ENCODE measurements at places on chromosomes 12 and 14.

DNA sequence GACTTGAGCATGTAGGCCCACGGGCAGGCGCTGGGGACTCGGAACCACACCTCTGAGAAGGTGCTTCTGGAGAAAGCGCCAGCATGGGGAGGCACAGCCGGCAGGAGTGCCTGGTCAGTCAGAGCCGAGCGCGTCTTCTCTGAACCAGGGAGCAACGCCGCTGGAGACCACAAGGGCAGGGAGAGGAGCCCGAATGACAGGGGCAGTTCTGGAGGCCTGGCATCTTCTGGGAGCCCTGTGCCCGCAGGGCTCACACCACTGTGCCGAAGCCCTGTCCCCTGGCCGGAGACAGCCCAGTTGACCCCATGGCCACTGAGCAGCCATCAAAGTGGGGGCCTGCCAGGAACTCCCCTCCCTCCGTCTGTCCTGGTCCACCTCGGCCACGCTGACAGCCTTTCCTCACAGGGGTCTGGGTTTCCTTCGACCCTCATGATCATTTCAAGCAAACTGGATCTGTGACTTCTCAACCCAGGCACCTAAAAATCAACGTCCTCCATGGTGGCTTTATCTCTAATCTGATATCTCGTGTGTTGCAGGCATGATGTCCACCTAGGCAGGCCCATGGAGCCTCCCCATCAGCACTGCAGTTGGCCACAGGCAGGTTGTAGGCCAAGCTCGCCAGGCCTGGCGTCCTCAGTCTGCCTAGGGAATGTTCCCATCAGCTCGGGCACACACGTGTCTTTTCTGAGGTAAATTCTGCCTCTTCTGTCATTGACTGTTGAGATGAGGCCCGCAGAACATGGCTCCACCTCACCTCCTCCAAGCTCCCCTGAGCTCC is 299.3 kb upstream of the RTL1 start:
- no peak overlapping the region for H3K4me3 ChIP-seq
- H3K27me3 ChIP-seq = no peaks in the 10 kb centered on the region
- H3K27ac ChIP-seq = no peak overlapping the region
- DNase-seq = no peak
- no peaks in the 10 kb centered on the region for H3K4me1 ChIP-seq

GRCh38 chr14:88516861-88517357 is 37.9 kb downstream of the PTPN21 start:
- no peak overlapping the region for H3K27ac ChIP-seq
- DNase-seq = no peak
- H3K4me1 ChIP-seq = no peaks in the 10 kb centered on the region
- H3K4me3 ChIP-seq = no peak overlapping the region

DNA sequence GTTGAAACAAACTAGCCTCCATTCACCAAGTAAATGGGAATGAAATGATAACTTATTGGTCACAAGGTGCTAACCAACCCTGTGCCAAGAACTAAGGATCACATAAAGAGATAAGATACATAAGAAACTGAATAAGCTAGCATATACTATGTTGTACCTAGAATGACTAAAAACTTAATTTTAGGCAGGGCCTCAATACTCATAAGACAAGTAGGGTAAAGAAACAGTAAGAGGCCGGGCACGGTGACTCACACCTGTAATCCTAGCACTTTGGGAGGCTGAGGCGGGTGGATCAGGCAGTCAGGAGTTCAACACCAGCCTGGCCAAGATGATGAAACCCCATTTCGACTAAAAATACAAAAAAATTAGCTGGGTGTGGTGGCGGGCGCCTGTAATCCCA is 17.7 kb downstream of the GDF11 start:
- peaks cover 16% of the 10 kb centered on the region for H3K36me3 ChIP-seq
- no peaks in the 10 kb centered on the region for H3K4me1 ChIP-seq
- H3K27me3 ChIP-seq = no peaks in the 10 kb centered on the region
- H3K27ac ChIP-seq = no peak overlapping the region
- no peak for DNase-seq

GRCh38 chr12:71626098-71626497 is 37.5 kb downstream of the ZFC3H1 start:
- peaks cover 73% of the 10 kb centered on the region for H3K36me3 ChIP-seq
- H3K4me3 ChIP-seq = no peak overlapping the region
- no peak overlapping the region for H3K27ac ChIP-seq
- DNase-seq = no peak

DNA sequence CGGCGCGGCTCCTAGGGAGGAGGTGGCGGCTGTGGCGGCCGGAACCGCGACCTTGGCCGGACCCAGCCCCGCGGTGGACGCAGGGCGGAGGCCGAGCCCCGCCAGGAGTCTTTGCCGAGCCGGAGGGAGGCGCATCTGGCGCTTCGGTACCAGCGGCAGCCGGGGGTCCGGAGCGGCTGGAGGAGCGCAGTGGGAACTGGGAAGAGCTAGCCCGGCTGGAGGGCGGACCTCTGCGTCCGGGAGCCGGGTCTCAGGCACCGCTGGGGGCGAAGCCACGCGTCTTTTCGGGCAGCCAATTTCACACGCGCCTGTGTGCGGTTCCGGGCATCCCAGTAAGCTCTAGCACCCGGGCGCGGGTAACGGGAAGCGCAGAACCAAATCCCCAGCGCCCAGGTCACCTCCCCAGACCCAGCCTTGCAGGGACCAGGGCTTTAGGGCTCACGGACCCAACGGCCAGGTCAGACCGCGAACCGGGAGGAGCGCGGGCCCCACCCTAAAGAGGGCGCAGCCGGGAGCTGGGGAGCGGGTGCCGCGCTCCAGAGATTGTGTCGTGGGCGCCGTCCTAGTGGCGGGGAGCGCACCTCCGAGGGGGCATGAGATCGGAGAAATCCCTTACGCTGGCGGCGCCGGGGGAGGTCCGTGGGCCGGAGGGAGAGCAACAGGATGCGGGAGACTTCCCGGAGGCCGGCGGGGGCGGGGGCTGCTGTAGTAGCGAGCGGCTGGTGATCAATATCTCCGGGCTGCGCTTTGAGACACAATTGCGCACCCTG is 89.4 kb downstream of the GALNT8 start:
- H3K4me1 ChIP-seq = no peaks in the 10 kb centered on the region
- no peak overlapping the region for H3K27ac ChIP-seq
- DNase-seq = no peak
- H3K36me3 ChIP-seq = no peaks in the 10 kb centered on the region
- H3K27me3 ChIP-seq = no peaks in the 10 kb centered on the region
- no peak overlapping the region for H3K4me3 ChIP-seq

DNA sequence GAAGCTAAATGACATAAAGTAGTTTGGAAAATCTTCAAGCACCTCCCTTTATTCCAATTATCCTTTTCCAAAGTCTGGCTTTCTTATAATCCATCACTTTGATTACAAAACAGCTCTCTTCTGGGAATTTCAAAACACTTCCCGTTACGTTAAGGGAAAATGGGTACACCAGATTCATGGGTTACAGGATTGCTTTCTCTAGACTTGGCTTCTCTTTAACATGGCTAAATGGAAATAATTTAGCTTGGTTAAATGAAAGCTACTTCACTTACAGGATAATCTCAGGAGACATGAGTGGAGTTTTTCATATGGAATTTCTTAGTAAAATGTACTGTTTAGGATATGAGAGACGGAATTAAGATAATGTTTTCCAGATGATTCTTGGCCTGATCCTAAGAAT is 14.7 kb downstream of the GSTZ1 start:
- H3K36me3 ChIP-seq = no peaks in the 10 kb centered on the region
- no peak for DNase-seq
- no peaks in the 10 kb centered on the region for H3K27me3 ChIP-seq
- no peaks in the 10 kb centered on the region for H3K4me1 ChIP-seq
- no peak overlapping the region for H3K4me3 ChIP-seq

- H3K27me3 ChIP-seq = no peaks in the 10 kb centered on the region
- DNase-seq = peak; percentile 86
- H3K36me3 ChIP-seq = peaks cover 2% of the 10 kb centered on the region
- peak overlapping the region; percentile 98 for H3K27ac ChIP-seq
Measured at GRCh38 chr12:107091989-107092641, 1.2 kb downstream of the CRY1 start.

DNA sequence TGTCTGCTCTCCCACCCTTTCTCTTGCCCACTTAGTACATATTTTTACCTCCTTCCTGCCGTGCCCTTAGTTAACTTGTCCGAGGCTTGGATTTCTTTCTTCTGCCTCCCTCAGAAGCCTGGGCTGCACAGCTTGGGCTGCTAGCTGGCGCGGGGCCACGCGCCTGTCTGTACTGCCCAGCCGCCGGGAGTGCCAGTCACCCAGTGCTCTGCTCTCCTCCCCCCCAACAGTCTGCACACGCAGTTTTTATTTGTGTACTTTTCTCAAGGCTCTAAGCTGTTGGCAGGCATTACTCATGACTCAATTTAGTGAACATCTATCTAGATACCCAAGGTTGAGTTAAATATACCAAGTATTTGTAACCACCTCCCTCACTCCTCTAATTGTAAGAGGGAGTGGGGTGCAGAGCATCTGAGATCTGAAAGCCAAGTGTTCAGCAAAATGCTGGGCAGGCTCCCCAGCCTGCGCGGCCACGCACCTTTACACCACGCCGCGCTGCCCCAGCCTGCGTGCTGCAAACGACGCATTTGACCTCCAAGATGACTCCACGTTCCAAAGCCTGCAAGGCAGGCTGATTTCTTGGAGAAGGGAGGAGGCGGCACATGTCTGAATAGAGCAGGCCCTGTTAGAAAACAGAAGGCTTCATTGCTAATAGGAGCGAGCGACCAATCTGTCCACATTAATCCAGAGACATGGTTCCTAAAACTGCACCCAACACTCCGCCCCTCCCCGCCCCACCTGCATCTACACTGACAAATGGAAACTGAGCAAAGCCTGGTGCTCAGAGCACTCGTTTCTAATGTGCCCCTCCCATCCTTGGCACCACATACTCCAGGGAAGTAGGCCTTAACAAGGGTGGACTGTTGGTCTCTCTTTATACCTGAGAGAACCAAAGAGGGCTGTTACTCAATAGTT is 18.2 kb upstream of the CACNA2D4 start:
- no peak overlapping the region for H3K4me3 ChIP-seq
- peaks cover 3% of the 10 kb centered on the region for H3K4me1 ChIP-seq
- H3K27ac ChIP-seq = no peak overlapping the region
- DNase-seq = no peak

GRCh38 chr12:109764123-109764522 is 50.5 kb downstream of the FAM222A start:
- no peak overlapping the region for H3K27ac ChIP-seq
- H3K4me1 ChIP-seq = no peaks in the 10 kb centered on the region
- no peaks in the 10 kb centered on the region for H3K27me3 ChIP-seq
- no peaks in the 10 kb centered on the region for H3K36me3 ChIP-seq
- H3K4me3 ChIP-seq = no peak overlapping the region
